ENCODE measurements at places on chromosomes 2 and 18.

- no peak for DNase-seq
Measured at GRCh38 chr18:10152475-10152874, 238.7 kb downstream of the VAPA start.

DNA sequence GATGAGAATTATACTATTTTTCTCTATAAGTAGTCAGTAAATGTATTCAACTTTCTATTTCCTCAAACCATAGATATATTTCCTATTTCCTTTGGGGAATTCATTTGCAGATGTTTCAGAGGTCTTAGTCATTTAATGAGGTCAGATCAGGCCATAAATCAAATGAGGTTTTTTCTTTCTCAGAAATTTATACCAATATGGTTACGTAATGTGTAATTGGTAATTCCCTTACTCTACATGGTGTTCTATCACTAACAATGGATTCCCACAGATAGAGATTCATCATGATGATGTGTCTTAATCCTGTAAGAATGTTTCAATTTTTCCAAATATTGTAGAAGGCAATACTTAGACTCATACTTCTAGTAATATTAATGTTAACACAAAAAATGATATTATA lies 108.0 kb downstream of the DPP4 start:
- DNase-seq: no peak

DNA sequence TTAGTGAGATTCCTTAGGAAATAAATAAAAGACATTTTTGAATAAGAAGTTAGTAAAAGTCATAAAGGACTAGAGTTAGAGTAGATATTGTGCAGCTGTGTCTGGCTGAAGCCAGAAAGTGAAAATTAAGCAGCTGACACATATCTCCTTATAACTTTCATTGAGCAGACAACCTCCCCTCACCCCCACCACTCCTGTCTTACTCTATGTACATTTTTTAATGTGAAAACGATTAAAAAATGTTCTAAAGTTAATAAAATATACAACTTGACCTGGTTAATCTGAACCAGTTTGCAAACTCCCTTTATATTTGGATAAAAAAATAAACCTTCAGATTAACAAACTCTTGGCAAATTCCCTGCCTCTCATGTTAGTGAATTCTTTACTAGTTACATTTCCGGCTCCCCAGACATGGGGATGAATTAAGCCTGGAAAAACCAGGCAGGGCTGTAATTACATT lies 462.8 kb downstream of the MEIS1 start:
- DNase-seq: no peak

DNA sequence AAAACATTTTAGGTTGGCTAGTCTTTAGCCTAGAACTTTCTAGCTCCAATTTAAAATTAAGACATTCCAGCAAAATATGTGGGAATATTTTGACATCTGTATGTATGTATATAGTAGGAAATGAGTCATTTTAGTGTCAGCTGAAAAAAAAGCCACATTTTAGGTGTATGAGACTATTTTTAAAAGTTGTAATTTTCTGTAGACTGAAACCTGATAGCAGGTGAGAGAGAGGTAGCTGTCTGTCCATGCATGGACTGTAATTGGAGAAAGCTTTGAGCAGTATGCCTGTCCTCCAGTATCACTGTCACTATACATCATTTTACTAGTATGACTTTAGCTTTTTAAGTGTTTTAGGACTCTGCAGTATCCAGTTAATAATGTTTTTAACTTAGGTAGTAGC lies 26.1 kb upstream of the PPP1R1C start:
- no peak for DNase-seq

DNA sequence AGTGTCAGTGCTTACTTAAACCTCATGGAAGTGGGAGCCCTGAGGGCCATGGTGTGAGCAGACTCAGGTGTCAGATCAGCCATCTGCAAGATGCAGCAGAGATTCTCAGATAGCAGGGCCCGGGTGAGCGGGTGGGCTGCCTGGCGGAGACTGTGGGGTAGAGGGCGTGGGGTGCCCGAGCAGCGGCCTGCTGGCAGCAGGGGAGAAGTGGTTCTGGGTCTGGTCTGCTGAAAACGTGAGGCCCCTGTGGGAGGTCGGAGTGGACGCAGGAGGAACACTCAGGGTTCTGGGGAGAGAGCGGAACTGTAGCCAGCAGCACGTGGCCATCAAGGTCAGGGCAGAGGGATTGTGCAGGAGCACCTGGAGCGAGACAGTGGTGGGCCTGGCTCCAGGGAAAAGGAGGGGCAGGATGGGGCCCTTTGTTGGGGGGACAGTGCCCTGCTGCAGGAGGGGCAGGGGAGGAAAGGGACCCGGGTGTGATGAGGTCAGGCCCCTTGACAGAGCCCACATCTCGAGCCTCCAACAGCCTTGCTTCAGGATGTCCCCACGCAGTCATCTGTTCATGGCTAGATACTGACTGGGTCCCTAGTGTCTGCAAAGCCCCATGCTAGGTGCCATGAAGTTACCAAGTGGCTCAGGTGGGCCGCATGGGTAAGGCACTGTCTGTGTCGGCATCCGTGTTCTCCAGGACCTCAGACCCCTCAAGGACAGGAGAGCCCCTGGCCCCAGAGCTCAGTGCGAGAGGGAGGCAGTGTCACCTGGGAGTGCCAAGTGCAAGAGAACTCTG lies 2.7 kb upstream of the ESPNL start:
- DNase-seq: no peak

DNA sequence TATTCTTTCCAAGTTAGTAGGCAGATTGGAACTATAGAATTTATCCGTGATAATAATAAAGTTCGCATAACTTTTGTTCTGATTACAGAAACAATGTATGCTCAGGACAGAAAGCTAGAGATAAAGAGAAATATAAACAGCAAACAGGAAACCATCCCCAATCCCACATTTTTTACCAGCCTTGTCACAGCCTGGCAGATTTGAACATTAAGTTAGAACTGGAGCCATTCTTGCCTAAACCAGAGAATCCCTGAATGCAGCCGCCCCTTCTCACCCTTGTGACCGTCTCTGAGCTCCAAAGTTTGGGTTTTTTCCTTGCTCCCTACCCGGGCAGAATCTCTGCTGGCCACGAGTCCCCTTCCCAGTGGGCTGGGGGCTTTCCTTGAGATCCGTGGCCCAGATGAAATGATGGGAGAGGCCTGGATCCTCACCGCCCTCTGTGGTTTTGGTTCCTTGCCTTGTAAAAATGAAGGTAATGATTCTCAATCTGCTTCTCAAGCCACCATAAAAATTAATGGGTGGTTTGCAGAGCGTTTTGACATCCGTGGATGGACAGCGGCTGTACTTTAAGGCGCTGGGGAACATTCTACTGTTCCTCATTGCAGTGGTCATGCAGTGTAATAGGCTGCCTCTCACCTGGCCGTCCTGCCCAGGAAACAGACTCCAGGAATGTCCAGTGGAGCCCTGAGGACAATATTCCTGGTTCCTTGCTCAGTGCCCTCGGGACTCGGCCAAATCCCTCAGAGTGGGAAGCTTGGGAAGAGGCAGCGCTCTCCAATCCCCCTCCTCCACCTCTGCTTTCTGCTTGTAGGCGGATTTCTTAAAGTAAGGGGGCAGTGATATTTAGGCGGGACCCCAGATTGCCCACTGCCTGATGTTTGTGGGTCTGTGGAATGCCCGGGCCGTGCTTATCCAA lies 1.6 kb downstream of the SH3BP4 start:
- no peak for DNase-seq

DNA sequence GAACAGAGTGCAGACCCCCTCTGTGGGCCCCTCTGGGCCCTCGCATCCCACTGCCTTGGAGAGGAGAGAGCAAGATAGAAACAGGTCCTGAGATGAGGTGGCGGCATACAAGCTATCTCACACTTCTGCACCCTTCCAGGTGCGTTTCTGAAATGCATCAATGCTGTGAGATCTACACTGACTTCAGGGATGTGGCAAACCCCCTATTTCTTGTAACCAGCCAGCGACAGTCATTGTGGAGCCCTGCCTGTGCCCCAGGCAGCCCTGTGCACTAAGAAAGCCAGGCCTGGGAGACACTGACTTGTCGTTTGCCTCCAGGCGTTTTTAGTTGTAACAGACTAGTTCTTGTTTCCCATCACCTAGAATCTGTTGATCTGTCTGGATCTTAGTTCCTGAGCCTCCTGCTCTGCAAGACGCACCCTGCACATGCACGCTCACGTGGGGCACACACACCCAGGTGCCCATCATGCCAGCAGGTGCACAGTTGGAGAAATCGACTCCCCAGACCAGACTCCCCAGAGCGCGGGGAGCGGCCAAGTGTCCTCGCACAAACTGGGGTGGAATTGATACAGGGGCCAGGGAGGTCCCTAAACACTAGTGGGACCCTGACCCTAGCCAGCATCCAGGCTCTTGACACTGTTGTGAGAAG lies 238.0 kb downstream of the FAM210A start:
- no peak for DNase-seq

GRCh38 chr2:191920502-191920901 lies 73.6 kb upstream of the CAVIN2 start:
- DNase-seq: no peak

GRCh38 chr2:241846406-241846805 lies 12.3 kb downstream of the PDCD1 start:
- no peak for DNase-seq

DNA sequence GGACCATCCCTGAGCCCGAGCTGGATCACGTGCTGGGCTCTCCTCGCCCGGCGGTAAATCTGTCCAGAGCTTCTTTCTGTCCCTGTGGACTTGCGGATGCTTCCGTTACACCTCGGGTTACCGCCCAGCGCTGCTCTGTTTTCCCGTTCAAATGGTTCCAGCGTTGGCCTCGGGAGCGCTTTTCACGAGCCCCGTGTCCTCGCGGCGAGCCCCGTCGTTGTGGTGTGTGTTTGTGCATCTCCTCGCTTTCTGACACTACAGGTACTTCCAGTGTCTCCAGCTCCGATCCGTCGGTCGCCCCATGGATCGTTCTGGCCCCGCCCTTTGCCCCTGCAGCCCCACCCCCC lies 77.4 kb downstream of the RTP5 start:
- DNase-seq: no peak

GRCh38 chr18:51168026-51168742 lies 29.3 kb downstream of the MEX3C start:
- no peak for DNase-seq

DNA sequence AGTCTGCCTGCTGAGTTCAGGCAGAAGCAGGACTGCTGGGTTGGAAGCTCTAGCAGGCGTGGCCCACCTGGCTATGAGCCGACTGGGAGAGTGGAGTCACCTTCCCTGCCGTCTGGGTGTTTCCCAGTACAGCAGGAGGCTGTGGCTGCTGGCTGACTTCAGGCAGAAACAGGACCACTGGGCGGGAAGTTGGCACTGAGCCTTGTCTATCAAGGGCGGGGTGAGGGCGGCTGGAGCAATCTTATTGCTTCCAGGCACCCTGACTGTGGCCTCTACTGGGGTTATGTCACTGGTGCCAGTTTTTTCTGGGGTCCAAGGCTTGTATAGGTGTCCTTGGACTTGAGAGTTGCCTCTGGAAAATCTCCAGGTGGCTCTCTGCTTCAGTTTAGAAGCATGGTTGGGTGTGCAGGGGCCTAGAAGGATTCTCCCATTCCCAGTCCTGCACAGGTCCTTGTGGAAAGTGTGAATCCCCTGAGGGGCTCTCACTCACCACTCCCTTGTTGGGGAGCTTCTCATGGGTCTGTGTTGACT lies 30.5 kb downstream of the LTBP1 start:
- no peak for DNase-seq

- no peak for DNase-seq
Measured at GRCh38 chr2:13711154-13711553, 921.4 kb upstream of the LRATD1 start.

DNA sequence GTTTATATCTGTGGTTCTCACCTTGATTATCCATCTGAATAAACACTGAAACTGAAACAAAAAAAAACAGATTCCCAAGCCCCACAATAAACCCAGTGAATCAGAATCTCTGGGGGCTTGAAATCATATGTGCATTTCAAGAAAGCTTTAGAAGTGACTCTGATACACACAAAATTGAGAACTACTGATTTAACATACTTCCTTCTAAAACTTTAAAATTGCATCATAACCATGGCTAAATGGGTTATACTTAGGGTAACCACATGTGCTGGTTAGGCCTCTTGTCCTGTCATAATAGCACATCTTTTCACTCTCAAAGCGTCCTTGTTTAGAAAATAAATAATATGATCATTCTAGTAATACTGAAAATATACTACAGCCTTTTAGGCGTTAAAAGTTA lies 100.9 kb downstream of the ATAD2B start:
- no peak for DNase-seq

DNA sequence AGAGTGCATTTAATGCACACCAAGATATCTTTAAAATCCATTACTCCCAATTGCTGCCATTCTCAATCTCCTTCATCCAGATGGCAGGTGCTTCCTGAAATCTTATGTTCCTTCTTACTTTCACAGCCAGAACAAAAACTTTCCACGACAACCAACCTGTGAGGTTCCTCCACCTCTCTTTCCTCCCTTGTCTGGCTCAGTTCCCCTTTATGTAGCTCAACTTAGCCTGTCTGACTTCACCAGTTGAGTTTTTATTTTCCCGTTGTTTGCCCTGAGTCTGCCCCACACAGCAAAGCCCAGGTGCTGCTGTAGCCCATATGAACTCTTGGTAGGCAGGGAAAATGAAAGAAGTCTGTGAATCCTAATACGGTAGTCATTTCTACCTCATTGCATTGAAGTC lies 112.5 kb downstream of the MREG start:
- DNase-seq: no peak

- DNase-seq: no peak
Measured at GRCh38 chr2:68855550-68855949, 15.6 kb downstream of the BMP10 start.

GRCh38 chr18:80023173-80023572 lies 11.1 kb upstream of the RBFA start:
- no peak for DNase-seq

DNA sequence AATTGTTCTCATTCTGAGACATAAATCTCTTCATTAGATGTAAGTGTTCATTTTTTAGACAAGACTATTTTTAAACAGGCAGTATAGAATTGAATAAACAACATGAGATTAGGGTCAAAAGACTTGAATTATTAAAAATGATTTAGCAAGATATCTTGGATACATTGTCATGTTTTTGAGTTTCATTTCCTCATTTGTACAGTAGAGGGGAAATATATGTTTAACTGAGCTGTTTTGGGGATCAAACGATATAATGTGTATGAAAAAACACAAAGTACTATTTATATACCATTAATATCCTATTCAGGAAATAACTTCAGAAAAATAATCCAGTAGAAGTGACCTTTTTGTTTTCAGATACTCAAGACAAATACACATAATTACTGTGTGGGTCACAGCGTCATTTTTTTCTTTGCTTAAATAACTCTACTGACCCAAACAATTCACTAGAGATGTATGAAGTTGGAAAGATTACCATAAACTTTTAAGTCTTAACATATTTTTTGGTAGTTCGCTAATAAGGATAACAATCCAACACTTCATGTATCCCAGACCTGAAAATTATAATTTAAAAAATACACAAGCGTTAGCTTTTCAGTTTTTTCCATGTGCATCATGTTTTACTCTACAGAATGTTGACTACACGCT lies 896 bp upstream of the ASXL3 start:
- DNase-seq: no peak

GRCh38 chr2:52510432-52510831 lies 1257.2 kb upstream of the CHAC2 start:
- no peak for DNase-seq

- no peak for DNase-seq
Measured at GRCh38 chr2:216110620-216111019, 1.5 kb downstream of the XRCC5 start.
